ENCODE measurements at places on chromosomes 2 and 18.

GRCh38 chr2:164905307-164905706 lies 50.0 kb downstream of the SLC38A11 start:
- H3K36me3 ChIP-seq = no peaks in the 10 kb centered on the region
- no peaks in the 10 kb centered on the region for H3K27me3 ChIP-seq
- DNase-seq = no peak

DNA sequence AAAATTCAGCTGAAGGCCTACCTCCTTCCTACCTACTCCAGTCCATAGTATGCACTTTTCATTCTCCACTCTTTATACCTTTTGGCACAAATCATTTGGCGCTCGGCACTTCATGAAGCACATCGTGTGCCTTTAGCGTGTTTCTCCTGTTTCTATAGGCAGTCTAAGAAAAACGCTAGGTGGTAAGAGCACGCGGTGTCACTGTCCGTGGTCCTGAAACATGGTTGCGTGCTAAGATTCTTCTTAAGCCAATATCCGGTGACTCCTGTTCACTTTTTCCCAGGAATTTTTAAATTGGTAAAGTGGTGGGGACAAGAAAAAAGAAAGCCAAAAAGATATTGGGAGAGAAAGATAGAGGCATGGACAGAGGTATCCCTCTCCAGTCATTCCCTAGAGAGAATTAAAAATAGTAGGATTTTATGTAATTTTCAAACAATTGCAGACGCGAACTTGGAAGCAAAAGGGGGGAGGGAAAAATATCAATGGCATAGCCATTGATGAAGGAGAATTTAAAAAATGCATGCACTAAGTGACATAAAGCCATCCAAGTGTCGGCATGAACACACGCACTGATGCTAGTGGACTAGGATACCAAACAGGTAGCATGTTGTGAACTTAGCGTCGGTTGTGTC lies 1.4 kb upstream of the CTNNA2 start:
- no peak overlapping the region for H3K27ac ChIP-seq
- peaks cover 81% of the 10 kb centered on the region for H3K27me3 ChIP-seq
- no peaks in the 10 kb centered on the region for H3K36me3 ChIP-seq
- DNase-seq = peak; percentile 68

GRCh38 chr2:36165132-36165531 lies 190.4 kb upstream of the CRIM1 start:
- DNase-seq = no peak
- H3K36me3 ChIP-seq = no peaks in the 10 kb centered on the region

GRCh38 chr18:51074605-51075004 lies 44.6 kb downstream of the SMAD4 start:
- no peak overlapping the region for H3K4me3 ChIP-seq
- H3K4me1 ChIP-seq = peaks cover 3% of the 10 kb centered on the region
- no peak for DNase-seq
- H3K27me3 ChIP-seq = no peaks in the 10 kb centered on the region
- peaks cover 38% of the 10 kb centered on the region for H3K36me3 ChIP-seq
- H3K27ac ChIP-seq = no peak overlapping the region

- no peaks in the 10 kb centered on the region for H3K27me3 ChIP-seq
- no peaks in the 10 kb centered on the region for H3K36me3 ChIP-seq
- peaks cover 15% of the 10 kb centered on the region for H3K4me1 ChIP-seq
- no peak overlapping the region for H3K27ac ChIP-seq
- peak; percentile 42 for DNase-seq
- no peak overlapping the region for H3K4me3 ChIP-seq
Measured at GRCh38 chr2:207202645-207203044, 36.9 kb upstream of the KLF7 start.

DNA sequence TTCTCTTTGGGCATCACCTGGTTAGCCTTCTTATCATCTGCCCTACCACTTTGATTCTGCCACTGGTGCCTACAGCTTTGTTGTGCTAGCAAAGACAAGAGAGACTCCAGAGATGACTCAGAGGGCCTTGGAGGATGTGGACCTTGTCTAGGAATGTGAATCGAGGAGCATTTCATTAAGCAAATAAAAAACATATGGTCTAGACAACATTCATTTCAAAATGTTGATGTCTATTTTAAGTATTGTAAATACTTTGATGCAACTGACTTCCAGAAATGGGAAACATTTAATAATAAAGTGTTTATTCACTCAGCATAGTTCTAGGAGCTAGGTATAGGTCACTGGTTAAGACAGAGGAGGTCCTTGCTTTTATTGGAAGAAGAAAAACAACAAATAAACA lies 195.5 kb downstream of the CDCA7 start:
- H3K4me1 ChIP-seq = peaks cover 8% of the 10 kb centered on the region
- peaks cover 3% of the 10 kb centered on the region for H3K36me3 ChIP-seq
- no peak overlapping the region for H3K4me3 ChIP-seq
- peaks cover 3% of the 10 kb centered on the region for H3K27me3 ChIP-seq

DNA sequence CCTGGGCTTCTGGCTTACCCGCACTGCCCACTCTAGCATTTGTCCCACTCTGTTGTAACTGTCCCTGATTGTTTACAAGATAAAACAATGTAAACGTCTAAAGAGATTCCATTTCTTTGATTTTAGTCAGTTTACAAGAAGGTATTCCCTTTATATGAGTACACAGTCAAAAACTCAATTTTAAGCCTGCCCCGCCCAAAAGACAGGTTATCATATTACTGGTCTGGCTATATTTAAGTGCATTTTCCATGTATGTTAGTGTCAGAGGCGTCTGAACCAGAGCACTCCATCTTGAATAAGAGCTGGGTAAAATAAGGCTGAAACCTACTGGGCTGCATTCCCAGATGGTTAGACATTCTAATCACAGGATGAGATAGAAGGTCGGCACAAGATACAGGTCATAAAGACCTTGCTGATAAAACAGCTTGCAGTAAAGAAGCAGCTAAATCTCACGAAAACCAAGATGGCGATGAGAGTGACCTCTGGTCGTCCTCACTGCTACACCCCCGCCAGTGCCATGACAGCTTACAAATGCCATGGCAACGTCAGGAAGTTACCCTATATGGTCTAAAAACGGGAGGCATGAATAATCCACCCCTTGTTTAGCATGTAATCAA lies 15.0 kb downstream of the GPR45 start:
- H3K4me1 ChIP-seq = no peaks in the 10 kb centered on the region
- H3K36me3 ChIP-seq = no peaks in the 10 kb centered on the region
- no peaks in the 10 kb centered on the region for H3K27me3 ChIP-seq

DNA sequence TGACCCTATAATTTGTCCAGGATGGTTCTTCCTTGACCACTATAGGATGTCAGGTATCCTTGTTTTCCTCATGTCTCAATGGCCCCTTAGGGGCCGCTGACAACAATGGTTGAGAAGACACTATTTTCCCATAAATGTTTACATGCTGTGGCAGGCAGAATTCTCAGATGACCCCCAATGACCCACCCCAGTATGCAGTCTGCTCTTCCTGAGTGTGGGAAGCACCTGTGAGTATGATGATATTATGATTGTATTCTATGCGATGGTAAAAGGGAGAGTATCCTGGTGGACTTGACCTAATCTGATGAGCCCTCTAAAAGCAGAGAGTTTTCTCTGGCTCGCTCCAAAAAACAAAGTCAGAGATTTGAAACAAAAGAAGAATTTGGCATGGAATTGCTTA lies 123.1 kb upstream of the DLX2 start:
- no peak overlapping the region for H3K27ac ChIP-seq
- no peak for DNase-seq
- H3K27me3 ChIP-seq = no peaks in the 10 kb centered on the region

DNA sequence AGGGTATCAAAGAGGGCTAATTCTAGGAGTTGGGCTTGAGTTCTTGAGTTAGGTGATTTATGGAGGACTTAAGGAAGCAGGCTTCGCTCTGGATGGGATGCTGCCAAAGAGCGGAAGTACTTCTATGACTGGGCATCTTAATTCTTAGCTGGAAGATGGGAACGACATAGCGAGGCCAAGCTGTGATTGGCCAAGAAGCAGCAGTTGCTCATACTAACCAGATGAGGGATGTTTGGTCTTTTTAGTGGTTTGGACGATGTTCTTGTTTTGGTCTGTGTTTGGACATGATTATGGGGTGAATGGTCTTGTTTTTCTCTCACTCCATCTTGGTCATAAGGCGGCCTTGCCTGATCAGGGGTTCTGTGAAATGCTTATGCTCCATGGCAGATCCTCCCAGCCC lies 133.7 kb downstream of the MSH2 start:
- H3K27me3 ChIP-seq = no peaks in the 10 kb centered on the region
- H3K36me3 ChIP-seq = no peaks in the 10 kb centered on the region
- no peak overlapping the region for H3K27ac ChIP-seq
- H3K4me3 ChIP-seq = no peak overlapping the region
- H3K4me1 ChIP-seq = peaks cover 9% of the 10 kb centered on the region

DNA sequence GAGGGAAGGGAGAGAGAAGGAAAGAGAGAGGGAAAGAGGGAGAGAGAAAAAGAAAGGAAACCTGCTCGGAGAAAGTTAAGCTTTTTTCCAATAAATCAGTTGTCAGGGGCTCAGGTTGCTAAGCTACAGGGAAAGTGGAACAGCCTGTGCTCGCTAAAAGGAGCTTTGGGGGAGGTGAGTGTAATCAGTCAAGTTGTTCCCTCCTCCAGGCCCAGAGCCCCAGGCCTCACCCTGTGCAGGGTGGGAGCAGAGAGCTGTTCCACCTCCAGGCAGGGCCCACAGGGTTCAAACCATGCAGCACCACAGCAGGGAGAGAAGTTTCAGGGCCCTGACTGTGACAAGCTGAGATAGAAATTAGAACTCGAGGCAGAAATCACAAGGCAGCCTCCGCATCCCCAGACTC lies 56.4 kb upstream of the PPP1CB start:
- no peak overlapping the region for H3K27ac ChIP-seq
- H3K4me1 ChIP-seq = peaks cover 26% of the 10 kb centered on the region
- H3K36me3 ChIP-seq = no peaks in the 10 kb centered on the region
- no peak for DNase-seq

DNA sequence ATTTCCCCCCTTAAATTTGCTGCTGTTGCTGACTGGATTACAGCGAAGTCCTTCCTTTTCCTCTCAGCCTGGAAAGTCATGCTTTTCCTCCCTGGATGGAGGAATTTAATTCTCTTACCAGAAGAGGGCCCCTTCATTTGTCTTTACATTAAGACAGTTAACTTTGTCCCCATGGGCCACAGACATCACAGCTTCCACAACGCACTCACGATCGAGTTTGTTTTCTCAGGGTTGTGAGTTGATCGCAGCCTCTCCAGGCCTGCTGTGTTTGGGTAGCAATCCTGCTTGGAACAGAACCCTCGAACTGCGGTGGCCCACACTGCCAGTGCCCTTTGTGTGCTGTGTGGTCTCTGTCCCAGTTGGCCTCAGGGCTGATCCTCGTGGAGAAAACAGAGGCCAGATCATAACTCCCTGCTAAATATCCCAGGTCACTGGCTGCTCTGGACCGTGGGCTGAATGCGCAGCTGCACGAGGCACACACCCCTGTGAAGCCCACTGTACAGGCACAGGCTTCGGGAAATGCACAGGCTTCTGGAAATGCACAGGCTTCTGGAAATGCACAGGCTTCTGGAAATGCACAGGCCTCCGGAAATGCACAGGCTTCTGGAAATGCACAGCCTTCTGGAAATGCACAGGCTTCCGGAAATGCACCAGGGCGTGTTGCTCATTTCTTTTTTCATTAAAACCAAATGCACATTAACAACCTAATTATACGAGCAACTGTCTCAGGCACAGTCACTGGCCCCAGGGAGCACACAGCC lies 2.2 kb upstream of the PDIA6 start:
- DNase-seq = no peak
- peak overlapping the region; percentile 84 for H3K4me3 ChIP-seq
- H3K27me3 ChIP-seq = peaks cover 6% of the 10 kb centered on the region
- H3K4me1 ChIP-seq = peaks cover 32% of the 10 kb centered on the region
- H3K36me3 ChIP-seq = no peaks in the 10 kb centered on the region
- H3K27ac ChIP-seq = peak overlapping the region; percentile 77

DNA sequence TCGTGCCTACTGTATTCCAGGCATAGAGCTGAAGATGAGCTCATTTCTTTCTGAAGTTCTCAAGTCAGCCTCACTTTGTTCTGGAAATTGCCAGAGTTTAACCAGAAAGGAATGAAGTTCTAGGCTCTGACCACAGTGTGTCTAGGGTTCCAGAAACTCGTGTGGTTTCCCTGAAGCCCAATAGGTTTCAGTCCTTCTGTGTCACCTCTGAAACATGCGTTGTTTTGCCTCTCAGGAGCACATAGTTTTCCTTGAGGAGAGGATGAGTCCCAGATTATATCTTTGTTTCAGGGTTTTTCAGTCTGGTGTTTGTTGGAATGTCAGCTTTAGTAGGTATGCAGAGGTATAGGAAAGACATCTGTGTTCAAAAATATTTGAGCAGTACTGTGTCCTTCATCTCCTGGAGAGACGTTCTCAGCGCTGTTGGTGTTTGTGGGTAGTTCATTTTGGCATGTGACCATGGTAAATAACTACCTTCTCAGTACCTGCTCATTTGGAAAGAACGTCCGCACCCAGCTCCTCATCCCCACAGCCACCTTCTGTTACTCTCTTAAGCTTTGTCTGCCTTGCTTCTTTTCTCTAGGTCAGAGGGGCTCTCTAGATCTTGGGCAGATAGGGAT lies 56.6 kb downstream of the RALBP1 start:
- peaks cover 7% of the 10 kb centered on the region for H3K4me1 ChIP-seq
- H3K27me3 ChIP-seq = no peaks in the 10 kb centered on the region
- no peak for DNase-seq
- no peak overlapping the region for H3K4me3 ChIP-seq

GRCh38 chr2:16298866-16299265 lies 358.5 kb downstream of the MYCN start:
- no peak overlapping the region for H3K27ac ChIP-seq
- no peaks in the 10 kb centered on the region for H3K36me3 ChIP-seq
- peaks cover 25% of the 10 kb centered on the region for H3K4me1 ChIP-seq
- no peaks in the 10 kb centered on the region for H3K27me3 ChIP-seq
- H3K4me3 ChIP-seq = no peak overlapping the region
- no peak for DNase-seq

- H3K27me3 ChIP-seq = no peaks in the 10 kb centered on the region
- no peak for DNase-seq
- H3K4me1 ChIP-seq = no peaks in the 10 kb centered on the region
- no peak overlapping the region for H3K4me3 ChIP-seq
- peaks cover 51% of the 10 kb centered on the region for H3K36me3 ChIP-seq
- H3K27ac ChIP-seq = peak overlapping the region; percentile 35
Measured at GRCh38 chr2:183185534-183185933, 61.3 kb downstream of the NUP35 start.

DNA sequence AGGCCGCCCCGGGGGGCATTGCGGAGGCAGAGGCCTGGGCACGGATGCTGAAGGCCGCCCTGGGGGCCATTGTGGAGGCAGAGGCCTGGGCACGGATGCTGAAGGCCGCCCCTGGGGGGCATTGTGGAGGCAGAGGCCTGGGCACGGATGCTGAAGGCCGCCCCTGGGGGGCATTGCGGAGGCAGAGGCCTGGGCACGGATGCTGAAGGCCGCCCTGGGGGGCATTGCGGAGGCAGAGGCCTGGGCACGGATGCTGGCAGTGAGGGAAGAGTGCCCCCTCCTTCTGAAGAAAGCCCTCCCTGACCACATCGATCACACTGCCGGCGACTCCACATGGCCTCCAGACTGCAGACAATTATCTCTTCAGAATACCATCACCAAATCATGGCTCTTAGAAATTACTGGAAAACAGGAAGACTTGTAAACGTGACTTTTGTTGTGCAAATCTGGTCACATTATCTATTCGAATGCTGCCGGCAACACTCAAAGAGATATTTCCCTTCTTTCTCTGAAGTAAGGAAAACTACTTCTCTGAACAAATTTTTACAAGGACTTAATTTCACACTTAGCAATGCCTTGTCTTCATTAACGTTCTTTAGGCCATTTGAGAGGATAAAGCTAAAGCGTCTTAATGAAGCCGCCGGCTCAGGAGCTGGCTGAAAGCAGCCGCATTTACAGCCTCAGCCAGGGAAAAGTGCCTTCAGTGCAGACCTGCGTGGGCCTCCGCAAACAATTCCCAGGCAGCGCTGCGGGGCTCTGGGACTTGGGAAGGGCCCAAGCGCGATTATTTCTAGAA lies 18.1 kb upstream of the SNTG2 start:
- no peak for DNase-seq
- no peaks in the 10 kb centered on the region for H3K27me3 ChIP-seq
- H3K27ac ChIP-seq = peak overlapping the region; percentile 19
- peaks cover 2% of the 10 kb centered on the region for H3K36me3 ChIP-seq
- H3K4me3 ChIP-seq = no peak overlapping the region
